Effector memory CD4-positive, alpha-beta T cell (primary cell): ENCODE measurements at places on chromosomes 1 and 21.

DNA sequence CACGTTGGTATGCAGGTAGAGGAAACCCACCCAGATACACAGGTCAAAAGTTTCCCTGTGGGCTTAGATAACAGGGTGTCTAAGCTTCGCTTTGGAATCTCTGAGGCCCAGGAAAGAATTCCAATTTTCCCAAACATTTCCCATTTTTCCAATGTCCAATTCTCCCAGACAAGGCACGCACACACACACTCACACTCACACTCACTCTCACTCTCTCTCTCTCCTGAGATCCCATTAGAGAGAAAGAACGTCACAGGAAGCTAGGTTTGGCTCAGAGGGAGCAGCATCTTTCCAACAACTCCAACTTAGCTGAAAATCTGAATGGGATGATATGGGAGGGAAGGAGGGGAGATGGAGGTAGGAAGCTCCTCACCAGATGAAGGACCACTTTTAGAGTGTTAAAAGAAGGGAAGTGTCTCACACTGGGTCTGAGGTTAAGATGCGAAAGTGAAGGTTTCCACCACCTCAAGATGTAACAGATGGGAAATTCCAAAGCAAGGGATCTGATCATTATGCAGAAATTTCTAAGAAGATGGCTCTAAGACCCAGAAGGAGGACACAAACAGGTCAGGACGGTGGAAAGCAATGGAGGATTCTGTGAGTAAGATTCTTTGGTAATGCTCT is 63.5 kb downstream of the GNG12 start:
- DNase-seq: no peak

DNA sequence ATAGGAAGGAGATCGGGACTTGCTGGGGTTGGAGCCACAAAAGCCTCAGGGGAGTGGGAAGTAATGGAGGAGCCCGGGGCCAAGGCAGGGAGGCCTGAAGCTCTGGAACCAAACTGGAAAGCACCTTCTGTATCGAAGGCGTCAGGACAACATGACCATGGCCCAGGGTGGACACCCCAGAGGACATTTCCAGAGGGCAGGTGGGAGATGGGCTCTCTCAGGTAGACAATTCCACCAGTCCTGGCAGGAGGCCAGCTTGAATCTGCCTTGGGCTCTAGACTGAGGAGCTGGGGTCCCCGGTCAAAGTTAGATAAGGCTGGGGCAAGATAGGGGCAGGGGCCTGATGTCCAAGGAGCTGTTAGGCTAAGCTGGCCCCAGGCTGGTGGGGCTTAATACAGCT is 104.9 kb upstream of the EDN2 start:
- DNase-seq: no peak

DNA sequence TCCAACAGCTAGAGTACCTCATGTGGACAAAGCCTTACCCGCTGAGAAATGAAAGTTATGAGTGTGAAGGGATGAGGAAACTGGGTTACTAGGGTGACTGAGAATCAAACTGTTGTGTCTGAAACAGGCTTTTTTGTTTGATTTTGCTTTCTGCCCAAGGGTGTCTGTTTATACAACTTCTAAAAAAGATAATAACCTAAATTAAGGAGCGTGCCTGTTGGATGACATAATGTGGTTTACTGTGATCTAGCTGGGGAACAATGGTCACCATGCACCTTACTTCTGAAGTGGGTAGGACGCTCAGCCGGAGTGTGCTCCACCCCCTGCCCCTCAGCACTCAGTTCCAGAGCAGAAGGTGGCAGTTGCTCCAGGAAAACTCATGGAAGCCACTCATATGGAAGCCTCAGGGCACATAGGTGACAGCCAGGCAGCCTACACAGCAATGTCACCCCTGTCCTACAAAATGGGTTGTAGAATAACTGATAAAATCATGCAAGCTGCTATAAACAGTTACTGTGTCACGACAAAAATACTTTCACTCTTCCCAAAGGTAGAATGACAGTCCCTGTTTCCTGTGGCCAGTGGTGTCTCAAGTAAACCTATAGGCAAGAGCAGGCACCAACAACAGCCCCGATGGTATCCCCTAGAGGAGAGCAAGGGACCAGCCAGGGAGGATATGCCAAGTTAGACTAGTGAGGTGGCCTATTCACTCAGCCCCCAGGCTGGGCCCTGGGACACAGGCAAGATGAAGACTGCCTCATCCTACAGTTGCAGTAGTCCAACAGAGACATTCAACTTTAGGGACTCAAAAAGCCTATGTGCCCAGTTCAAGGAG is 29.3 kb downstream of the SIPA1L2 start:
- DNase-seq: no peak

DNA sequence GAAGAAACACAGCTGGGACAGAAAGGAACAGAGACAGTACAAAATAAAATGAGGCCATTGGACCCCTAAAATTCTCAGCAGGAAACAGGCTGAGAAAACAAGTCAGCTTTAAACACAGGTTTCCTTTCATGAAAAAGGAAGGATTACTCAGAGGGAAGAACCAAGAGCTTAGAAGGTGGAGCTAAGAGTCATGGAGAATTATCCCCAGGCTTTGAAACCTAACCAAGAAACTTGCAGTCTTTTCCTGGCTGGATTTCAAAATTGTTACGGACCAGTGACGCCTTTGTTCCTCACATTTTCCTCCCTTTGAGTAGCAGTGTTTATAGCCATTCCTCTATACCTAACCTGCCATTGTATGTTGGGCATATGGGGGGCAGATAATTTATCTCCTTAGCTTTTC is 8.8 kb downstream of the HMGB4 start:
- DNase-seq: no peak

DNA sequence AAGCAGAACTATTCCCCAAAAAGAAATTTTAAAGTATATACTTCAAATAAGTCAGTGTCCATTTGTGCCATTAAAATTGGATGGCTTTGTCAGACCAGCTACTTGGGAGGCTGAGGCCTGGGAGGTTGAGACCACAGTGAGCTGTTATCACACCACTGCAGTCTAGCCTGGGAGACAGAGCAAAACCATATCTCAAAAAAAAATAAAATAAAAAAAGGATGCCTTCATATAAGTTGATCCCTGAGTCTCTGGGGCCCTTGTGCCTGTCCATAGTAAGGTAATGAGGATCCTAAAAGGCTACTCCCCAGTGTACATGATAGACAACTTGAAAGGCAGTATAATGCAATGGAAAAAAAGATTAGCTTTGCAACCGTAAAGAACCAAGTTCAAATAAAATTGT is 81.2 kb upstream of the BARHL2 start:
- DNase-seq: no peak

DNA sequence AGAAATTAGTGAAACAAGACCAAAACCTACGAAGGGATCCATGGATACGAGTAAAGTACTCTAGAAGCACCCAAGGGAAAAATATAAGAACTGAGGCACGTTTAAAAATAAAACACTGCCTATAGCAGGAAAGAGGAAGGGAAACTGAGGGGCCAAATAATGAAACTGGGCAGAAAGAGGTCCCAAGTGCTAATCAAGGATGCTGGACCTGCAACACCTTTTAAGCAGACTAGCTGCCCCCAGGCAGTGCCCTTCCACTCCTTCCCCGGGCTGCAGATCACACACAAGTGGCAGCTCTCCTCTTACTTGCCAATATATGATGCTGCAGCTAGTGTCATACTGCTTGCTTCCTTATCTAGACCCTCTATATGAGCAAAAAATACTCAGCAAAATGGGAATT is 7.6 kb upstream of the OTUD7B start:
- no peak for DNase-seq

- no peak for DNase-seq
Measured at GRCh38 chr1:159839116-159839849, 12.6 kb downstream of the SLAMF8 start.

DNA sequence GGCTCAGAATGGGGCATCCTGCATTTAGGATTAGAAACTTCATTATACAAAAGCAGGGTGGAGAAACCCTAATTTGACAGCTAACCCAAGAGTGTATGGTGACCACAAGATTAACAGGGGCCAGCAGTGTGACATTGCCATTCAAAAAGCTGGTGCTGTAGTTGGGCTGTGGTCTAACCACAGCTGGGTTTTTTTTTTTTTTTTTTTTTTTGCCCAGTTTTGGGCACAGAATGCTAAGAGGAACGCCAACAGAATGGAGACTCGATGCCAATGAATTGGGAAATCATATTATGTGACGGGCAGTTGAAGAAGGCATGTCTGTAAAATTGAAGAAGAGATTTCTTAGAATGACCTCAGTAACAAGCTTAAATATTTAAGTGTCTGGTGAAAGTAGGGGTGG is 58.4 kb downstream of the NFIA start:
- DNase-seq: no peak

DNA sequence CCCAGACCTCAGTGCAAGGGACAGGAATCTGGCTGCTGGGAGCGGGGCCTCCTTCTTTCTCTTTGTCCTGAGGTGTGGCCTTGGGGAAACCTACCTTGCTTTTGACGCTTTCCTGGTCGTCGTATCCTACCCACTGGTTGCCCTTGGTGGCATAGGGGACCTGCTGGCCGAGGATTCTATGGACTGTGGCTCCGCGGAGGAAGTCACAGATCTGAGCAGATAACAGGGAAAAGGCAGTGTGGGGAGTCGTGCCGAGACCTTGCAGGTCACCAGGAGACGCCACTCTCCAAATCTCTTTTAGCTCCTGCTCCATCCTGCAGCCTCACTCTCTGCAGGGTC is 4.0 kb upstream of the MYBPH start:
- no peak for DNase-seq

DNA sequence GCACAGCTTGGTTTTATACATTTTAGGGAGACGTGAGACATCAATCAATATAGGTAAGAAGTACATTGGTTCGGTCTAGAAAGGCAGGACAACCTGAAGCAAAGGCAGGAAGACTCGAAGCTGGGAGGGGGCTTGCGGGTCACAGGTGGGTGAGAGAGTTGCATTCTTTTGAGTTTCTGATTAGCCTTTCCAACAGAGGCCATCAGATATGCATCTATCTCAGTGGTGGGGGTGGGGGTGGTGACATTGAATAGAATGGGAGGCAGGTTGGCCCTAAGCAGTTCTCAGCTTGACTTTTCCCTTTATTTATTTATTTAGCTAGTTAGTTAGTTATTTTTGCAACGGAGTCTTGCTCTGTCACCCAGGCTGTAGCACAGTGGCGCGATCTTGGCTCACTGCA is 85.6 kb downstream of the WDR4 start:
- no peak for DNase-seq

- no peak for DNase-seq
Measured at GRCh38 chr1:31830511-31830910, 14.7 kb upstream of the SPOCD1 start.

GRCh38 chr1:182259229-182259872 is 132.2 kb downstream of the GLUL start:
- peak; percentile 13 for DNase-seq

DNA sequence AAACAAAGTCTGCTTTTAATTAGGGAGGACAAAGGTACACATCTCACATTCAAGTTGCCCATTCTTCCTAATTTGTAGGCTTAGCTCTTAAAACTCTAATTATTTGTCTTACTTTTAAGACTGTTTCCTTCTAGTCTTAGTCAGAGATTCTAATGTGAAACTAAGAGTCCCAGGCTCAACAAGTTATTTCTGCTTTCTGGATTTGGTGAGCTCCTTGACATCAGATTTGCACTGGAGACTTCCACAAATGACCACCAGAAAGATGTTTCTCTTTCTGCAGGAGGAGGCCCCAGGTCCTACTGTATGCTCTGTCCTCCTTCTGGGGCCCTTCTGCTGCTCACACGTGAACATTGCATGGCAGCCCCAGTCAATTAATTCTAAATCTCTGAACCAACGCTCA is 194.2 kb upstream of the JUN start:
- no peak for DNase-seq

- no peak for DNase-seq
Measured at GRCh38 chr1:36182734-36183133, 26.8 kb downstream of the MAP7D1 start.

GRCh38 chr1:58964428-58964827 is 180.6 kb upstream of the JUN start:
- DNase-seq: no peak

DNA sequence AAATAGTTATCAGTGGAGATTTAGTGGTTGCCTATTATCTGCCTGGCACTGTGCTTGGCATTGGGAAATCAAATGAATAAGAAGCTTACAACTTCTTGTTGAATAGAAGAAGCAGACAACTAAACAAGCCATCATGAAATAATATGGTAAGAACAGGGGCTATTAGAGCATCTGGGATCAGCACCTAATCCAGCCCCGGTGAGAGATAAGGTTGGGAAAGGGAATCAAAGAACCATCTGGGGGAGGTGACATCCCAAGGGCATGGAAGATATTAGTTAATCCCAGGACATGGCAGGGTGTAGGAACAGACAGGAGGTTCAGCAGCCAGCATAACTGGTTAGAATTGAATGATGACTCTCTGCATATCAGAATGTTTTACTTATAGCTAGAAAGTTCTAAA is 36.3 kb upstream of the SUCO start:
- no peak for DNase-seq

DNA sequence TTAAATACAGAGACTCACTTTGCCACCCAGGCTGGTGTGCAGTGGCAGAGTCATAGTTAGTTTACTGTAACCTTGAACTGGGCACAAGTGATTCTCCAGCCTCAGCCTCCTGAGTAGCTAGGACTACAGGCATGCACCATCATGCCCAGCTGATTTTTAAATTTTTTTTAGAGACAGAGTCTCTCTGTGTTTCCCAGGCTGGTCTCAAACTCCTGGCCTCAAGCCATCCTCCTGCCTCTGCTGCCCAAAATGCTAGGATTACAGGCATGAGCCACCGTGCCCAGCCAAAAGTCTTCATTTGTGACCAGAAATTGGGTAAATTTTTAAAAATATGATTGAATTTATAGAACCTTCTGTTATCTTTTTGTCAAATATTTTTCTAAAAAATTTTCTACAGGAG is 17.9 kb upstream of the TARS2 start:
- DNase-seq: no peak

DNA sequence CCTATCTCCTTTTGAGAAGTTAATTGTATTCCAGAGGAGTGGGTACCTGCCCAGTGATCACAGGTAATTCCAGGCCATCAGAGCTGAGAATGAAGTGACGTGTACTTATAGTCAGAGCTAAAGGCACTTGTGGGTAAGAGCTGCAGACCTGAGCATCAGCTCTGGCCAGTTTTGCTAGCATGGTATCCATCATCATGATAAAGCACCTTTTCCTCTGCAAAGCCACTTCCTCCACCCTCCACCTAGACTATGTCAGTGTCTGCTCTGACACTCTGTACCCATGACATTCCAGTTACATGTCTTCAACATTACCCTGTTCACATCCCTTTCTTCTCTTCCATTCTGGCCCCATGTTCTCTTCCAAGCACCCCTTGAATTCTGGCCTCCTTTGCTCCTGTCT is 157.3 kb downstream of the GRIK3 start:
- no peak for DNase-seq

- no peak for DNase-seq
Measured at GRCh38 chr1:111842411-111842810, 86.7 kb downstream of the DDX20 start.
